Activated CD4-positive, alpha-beta T cell treated with anti-CD3 and anti-CD28 coated beads, Interleukin-2, amount 10 ng/mL, durations not matched to agents 24 days and 14 days (primary cell): ENCODE measurements at places on chromosomes 5 and 9. TPM values are rescaled to one million over a fixed set of nuclear protein-coding genes. Genes with fewer than 3 reads are reported as not detected.

Gene ZNF883
- 0.24 TPM in 1 of 2 replicates, not detected in the other for total RNA-seq

Gene ZBED3
- total RNA-seq = 0.62 and 1.7 TPM in 2 replicates

Gene CCDC112
- 0.31 and 0.49 TPM in 2 replicates for total RNA-seq

Gene BHMT
- total RNA-seq = not detected in 2 replicates

Gene FBP2
- not detected in 2 replicates for total RNA-seq

Gene SLC6A18
- total RNA-seq = not detected in 2 replicates

Gene CSF2
- total RNA-seq = 1,084 and 1,122 TPM in 2 replicates

Gene ZNF474
- not detected in 2 replicates for total RNA-seq

Gene JAKMIP2
- 1.2 and 1.6 TPM in 2 replicates for total RNA-seq

DNA sequence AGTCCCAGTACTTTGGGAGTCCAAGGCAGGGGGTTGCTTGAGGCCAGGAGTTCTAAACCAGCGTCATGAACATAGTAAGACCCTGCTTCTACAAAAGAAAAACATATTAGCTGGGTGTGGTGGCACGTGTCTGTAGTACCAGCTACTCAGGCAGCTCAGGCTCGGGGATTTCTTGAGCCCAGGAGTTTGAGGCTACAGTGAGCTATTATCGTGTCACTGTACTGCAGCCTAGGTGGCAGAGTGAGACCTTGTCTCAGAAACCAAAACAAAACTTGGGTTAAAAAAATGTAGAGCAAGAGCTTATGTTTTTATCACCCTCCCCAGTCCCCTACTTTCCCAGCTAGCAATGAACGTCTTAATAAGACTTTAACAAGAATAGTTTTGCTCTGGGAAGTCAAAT, 46.7 kb downstream of the UHRF2 start:
- no peak overlapping the region for H3K27ac ChIP-seq
- H3K4me1 ChIP-seq = peaks cover 21% of the 10 kb centered on the region
- no peaks in the 10 kb centered on the region for H3K27me3 ChIP-seq
- DNase-seq = no peak
- H3K4me3 ChIP-seq = no peak overlapping the region

GRCh38 chr5:164868761-164869160, 1363.3 kb downstream of the MAT2B start:
- H3K4me1 ChIP-seq = no peaks in the 10 kb centered on the region
- DNase-seq = no peak
- H3K36me3 ChIP-seq = no peaks in the 10 kb centered on the region

- H3K27ac ChIP-seq = no peak overlapping the region
- H3K27me3 ChIP-seq = peaks cover 2% of the 10 kb centered on the region
- peaks cover 14% of the 10 kb centered on the region for H3K4me1 ChIP-seq
- no peak for DNase-seq
- no peak overlapping the region for H3K4me3 ChIP-seq
These were observed 61.4 kb upstream of the RANBP6 start for GRCh38 chr9:6076851-6077250.

DNA sequence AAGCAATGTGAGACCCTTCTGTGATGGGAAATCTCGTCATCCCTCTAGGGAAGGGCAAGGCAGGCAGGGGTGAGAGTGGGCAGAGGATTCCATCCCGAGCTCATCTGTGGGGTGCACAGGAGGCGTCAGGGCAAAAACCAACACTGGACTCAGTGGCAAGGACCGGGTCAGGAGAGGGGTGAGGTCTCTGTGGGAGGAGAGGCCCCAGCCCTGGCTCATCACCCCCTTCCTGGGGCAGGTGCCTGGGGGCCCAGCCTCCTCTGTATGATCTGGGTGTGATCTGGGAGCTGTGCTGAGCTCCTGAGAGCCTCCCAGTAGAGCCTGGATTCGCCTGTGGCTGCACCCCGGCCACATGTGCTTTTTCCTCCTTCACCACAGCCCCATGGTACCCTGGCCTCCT, 597 bp downstream of the SPATA31E1 start:
- H3K36me3 ChIP-seq = no peaks in the 10 kb centered on the region
- H3K27me3 ChIP-seq = no peaks in the 10 kb centered on the region
- H3K4me1 ChIP-seq = no peaks in the 10 kb centered on the region
- no peak overlapping the region for H3K4me3 ChIP-seq
- no peak overlapping the region for H3K27ac ChIP-seq

- H3K27ac ChIP-seq = no peak overlapping the region
- H3K4me1 ChIP-seq = no peaks in the 10 kb centered on the region
- H3K27me3 ChIP-seq = no peaks in the 10 kb centered on the region
- peaks cover 2% of the 10 kb centered on the region for H3K36me3 ChIP-seq
These were observed 15.0 kb downstream of the SLC6A3 start for GRCh38 chr5:1430121-1430795.

DNA sequence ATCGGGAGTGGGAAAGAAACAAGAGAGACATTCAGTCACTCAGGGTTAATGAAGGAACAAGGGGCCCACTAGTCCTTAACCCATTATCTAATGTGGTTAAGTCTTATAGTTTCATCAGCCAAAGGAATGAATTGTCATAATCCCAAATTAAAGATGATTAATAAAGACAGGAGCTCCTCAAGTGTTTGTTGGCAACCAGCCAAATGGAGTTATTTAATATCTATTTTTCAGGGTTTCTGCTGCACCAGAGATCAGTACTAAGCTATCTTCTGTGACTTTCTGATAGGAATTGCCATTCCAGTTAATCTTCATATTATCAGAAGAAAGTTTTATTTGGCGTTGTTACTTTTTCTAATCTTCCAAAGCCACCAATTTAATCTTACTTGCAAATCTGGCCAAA, 34.0 kb upstream of the FCHO2 start:
- H3K4me3 ChIP-seq = no peak overlapping the region
- H3K27me3 ChIP-seq = no peaks in the 10 kb centered on the region
- no peak overlapping the region for H3K27ac ChIP-seq
- no peaks in the 10 kb centered on the region for H3K36me3 ChIP-seq
- no peaks in the 10 kb centered on the region for H3K4me1 ChIP-seq
- DNase-seq = no peak

- DNase-seq = peak; percentile 69
- peak overlapping the region; percentile 82 for H3K4me3 ChIP-seq
- H3K27ac ChIP-seq = no peak overlapping the region
These were observed 1.0 kb upstream of the MEF2C start for GRCh38 chr5:88883836-88884607.

DNA sequence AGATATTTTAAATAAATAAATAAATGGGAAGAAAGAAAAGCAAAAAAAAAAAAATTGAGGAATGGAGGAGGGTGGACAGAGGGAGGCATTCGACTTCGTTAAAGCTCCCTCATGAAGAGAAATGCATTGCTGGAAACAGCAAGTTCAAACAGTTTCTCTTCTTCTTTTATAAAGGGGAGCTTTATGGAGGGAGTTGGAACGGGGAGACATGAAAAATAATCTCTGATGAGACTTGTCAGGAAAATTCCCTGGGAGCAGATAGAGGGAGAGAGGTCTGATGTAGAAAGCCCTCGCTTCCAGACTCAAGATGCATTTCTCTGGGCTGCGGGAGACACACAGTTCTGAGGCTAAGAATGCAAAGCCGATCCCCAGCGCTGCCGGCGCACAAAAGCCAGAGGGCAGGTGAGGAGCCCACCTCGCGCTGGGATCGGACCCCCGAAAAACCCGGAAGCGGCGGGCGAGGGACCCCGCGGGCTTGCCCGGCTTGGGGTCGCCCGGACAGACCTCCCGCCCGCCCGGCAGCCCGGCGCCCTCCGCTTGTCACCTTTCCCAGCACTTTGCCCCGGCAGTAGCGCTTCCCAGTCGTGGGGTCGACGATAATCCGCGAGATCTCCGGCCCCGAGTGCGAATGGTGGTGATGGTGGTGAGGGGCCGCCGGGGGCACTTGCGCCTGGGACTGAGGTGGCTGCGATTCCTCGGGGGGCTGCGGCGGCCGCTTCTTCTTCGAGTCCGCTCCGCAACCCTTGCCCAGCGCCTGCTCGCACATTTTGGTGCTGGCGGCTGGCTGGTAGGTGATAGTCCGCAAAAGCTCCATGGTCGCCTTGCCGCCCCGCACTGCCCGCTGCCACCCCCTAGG, 512 bp downstream of the PLK2 start:
- H3K27ac ChIP-seq = peak overlapping the region; percentile 43
- H3K36me3 ChIP-seq = peaks cover 12% of the 10 kb centered on the region
- H3K4me1 ChIP-seq = peaks cover 20% of the 10 kb centered on the region
- peaks cover 22% of the 10 kb centered on the region for H3K27me3 ChIP-seq

GRCh38 chr5:75723378-75723777, 6.1 kb upstream of the POC5 start:
- H3K27me3 ChIP-seq = peaks cover 18% of the 10 kb centered on the region
- no peak overlapping the region for H3K27ac ChIP-seq
- no peak for DNase-seq
- no peak overlapping the region for H3K4me3 ChIP-seq
- no peaks in the 10 kb centered on the region for H3K36me3 ChIP-seq

- no peak overlapping the region for H3K27ac ChIP-seq
- no peaks in the 10 kb centered on the region for H3K4me1 ChIP-seq
- H3K36me3 ChIP-seq = no peaks in the 10 kb centered on the region
- H3K4me3 ChIP-seq = no peak overlapping the region
- DNase-seq = no peak
- H3K27me3 ChIP-seq = no peaks in the 10 kb centered on the region
These were observed 185.2 kb downstream of the CCDC171 start for GRCh38 chr9:15738011-15738410.

GRCh38 chr9:127856094-127856728, 1.8 kb upstream of the ENG start:
- no peaks in the 10 kb centered on the region for H3K27me3 ChIP-seq
- H3K27ac ChIP-seq = peak overlapping the region; percentile 58
- no peak for DNase-seq
- H3K4me3 ChIP-seq = no peak overlapping the region
- peaks cover 9% of the 10 kb centered on the region for H3K36me3 ChIP-seq
- peaks cover 24% of the 10 kb centered on the region for H3K4me1 ChIP-seq

- DNase-seq = no peak
- no peaks in the 10 kb centered on the region for H3K36me3 ChIP-seq
- no peak overlapping the region for H3K27ac ChIP-seq
- no peak overlapping the region for H3K4me3 ChIP-seq
- H3K4me1 ChIP-seq = no peaks in the 10 kb centered on the region
These were observed 28.6 kb downstream of the ALDH1A1 start for GRCh38 chr9:72924154-72924790.

- no peaks in the 10 kb centered on the region for H3K4me1 ChIP-seq
- no peaks in the 10 kb centered on the region for H3K27me3 ChIP-seq
- H3K36me3 ChIP-seq = no peaks in the 10 kb centered on the region
- no peak overlapping the region for H3K27ac ChIP-seq
- no peak overlapping the region for H3K4me3 ChIP-seq
These were observed 271.0 kb upstream of the MPDZ start for GRCh38 chr9:13550519-13550918.

DNA sequence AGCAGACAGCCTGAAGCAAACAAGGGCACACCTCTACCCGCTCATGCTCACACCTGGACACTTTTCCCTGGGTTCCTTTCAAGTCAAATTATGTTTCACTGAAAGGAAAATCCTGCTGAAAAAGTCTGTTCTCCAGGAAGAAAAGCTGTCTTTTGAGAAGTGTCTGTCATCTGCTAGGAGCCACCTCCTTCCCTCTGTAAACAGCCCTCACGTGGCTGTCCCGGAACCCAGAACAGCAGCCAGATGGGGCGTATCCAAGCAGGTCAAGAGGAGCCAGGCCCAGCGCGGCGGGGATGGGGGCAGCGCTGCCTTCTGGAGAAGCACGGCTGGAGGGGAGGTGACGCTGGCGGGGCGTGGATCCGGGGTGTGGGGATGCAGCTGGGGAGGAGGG, at the start of gene PNPLA7:
PNPLA7 (minus strand) TSS at position 172 of the 391 bp plus-strand sequence. CDS start 205 bp downstream, outside the sequence.
- H3K4me3 ChIP-seq = peak within 1 kb of the TSS; percentile 94
- DNase-seq = peak; percentile 91
- peaks cover 17% of the 10 kb centered on the region for H3K4me1 ChIP-seq
- H3K27ac ChIP-seq = peak within 1 kb of the TSS; percentile 86
- no peaks in the 10 kb centered on the region for H3K27me3 ChIP-seq
- peaks cover 16% of the 10 kb centered on the region for H3K36me3 ChIP-seq

- DNase-seq = no peak
- H3K36me3 ChIP-seq = no peaks in the 10 kb centered on the region
- H3K4me3 ChIP-seq = no peak overlapping the region
- H3K4me1 ChIP-seq = no peaks in the 10 kb centered on the region
- H3K27ac ChIP-seq = no peak overlapping the region
- H3K27me3 ChIP-seq = no peaks in the 10 kb centered on the region
These were observed 422.6 kb upstream of the GRIA1 start for GRCh38 chr5:153067869-153068268.

DNA sequence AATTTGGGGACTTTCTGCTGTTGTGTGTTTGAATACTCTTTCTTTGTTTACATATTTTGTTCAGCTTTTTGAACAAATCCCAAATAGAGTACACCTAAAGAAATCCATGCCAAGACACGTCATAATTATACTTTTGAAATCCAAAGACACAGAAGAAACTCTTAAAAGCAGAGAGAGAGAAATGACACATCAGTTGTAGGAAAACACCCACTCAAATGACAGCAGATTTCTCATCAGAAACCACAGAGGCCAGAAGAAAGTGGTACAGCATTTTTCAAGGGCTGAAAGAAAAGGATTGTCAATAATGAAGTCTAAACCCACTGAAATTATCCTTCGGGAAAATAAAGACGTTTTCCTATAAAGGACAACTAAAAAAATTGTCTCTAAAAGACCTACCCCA, 378.6 kb downstream of the GADD45G start:
- peaks cover 48% of the 10 kb centered on the region for H3K4me1 ChIP-seq
- DNase-seq = no peak
- no peaks in the 10 kb centered on the region for H3K36me3 ChIP-seq
- H3K27ac ChIP-seq = peak overlapping the region; percentile 90
- H3K27me3 ChIP-seq = peaks cover 12% of the 10 kb centered on the region

DNA sequence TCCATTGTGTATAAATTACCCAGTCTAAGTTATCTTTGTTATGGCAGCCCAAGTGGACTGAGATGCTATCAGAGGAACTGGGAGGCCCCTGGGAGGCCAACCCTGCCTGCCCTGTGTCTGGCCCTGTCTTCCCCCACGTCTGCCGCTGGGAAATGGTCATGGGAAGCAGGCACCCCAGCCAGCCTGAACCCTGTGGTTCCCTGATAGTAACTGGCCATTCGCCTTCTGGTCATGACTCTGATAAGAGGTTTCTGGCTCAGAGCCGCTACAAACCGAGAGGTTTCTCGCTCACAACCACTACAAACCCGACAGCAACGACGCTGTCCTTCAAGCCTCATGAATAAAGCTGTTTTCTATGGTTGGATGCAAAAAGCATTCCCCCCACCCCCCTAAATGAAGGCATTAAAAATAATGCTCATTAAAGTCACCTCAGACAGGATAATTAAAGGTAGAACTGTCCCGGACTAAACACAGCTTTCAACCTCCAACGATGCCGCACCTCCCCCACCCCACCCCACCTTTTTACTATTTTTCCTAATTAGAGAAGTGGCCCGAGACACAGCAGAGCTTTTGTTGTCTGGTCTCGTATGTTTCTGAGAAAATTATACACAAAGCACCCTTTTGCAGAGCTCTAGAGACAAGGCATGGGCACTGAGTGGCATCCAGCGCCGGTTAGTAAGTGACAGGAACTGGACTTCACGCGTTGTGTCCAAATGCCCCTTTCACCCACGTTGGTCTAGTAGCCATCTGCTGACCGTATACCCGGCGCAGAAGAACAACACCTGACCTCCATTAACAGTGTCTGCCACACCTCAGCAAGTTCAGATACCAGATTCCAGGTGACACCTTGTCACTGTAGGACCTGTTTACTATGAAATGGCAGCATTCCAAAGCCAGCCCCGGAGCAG, 140.8 kb downstream of the COL23A1 start:
- no peaks in the 10 kb centered on the region for H3K36me3 ChIP-seq
- peaks cover 3% of the 10 kb centered on the region for H3K27me3 ChIP-seq
- no peak overlapping the region for H3K4me3 ChIP-seq
- DNase-seq = no peak
- H3K4me1 ChIP-seq = no peaks in the 10 kb centered on the region
